ENCODE measurements at places on chromosomes 1 and 21. TPM values are rescaled to one million over a fixed set of nuclear protein-coding genes. Genes with fewer than 3 reads are reported as not detected.
A peak's percentile ranks its signal among the peaks of the same experiment; 100 is the strongest.

GRCh38 chr1:78036450-78036849 is 9.3 kb upstream of the GIPC2 start:
- no peak for DNase-seq

DNA sequence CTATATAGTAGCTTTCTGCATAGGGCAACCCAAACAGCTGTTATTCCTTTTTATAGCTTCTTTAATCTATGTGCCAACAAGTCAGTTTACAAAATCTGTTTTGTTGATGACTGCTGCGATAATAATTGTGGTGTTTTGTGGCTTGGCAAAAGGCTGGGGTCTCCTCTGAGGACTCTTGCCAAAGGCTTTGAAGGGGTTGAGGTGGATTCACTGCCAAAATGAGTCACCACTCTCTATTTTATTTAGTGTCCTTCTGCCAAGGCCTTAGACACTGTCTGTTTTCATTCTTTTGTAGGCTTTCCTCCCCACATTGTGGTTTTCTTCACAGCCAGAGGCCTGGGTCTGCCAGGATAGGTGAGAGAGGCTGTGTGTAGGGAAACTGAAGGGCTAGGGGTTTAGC is 161.8 kb downstream of the NFIA start:
- peak; percentile 32 for DNase-seq

DNA sequence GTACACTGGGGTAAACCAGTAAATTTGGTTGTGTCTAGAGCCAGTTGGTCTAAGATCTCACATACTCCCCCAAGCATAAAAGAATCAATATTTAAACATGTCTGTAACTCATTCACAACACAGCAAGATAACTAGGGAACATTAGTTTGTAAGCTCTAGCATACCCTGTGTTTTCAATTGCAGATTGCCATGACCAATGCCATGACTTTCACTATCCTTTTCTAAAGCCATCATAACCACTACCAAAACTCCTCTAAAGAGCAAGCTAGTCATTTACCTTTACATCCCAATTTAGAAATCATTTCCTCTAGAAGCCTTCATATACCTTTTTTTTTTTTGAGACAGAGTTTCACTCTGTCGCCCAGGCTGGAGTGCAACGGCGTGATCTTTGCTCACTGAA is 56.5 kb upstream of the PLA2G4A start:
- no peak for DNase-seq

The PLA2G2C gene
- total RNA-seq, result not detected

DNA sequence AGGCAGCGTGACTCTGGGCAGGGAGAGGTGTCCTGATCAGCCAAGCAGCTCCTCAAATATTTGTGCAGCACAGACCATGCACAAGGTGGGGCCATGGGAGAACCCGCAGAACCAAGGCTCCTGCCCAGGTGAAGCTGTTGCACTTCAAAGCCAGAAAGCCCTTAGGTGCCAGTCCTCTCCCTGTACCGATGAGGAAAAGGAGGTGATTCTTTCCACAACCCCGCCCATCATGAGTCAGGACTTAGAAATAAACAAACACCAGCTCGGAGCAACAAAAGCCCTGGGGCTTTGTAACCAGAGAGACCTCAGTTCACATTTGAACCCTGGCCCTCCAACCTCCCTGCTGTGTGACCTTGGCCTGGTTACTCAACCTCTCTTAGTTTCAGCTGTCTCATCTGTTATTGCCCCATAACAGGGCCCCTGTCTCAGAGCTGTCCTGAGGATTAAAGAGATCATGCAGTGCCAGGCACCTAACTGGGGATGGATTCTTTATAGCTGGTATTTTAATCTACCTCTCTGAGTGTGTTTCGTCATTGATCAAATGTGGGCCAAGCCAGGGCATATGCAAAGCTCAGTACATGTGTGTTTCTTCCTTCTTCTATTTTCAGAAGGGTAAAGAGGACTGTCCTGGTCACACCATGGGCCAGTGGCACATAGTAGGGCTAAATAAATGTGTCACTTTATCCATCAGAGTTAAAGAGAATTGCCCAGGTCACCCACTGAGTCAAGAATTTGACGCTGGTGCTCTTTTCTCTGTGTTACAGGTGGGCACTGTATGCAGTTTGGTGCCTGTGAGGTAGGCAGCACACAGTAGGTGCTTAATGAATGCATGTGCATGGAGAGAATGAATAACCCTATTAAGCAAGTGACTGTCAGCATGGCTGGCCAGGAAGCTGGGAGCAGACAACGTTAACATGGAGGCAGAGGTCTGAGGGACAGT is 1.4 kb downstream of the LDLRAD1 start:
- peak; percentile 54 for DNase-seq

DNA sequence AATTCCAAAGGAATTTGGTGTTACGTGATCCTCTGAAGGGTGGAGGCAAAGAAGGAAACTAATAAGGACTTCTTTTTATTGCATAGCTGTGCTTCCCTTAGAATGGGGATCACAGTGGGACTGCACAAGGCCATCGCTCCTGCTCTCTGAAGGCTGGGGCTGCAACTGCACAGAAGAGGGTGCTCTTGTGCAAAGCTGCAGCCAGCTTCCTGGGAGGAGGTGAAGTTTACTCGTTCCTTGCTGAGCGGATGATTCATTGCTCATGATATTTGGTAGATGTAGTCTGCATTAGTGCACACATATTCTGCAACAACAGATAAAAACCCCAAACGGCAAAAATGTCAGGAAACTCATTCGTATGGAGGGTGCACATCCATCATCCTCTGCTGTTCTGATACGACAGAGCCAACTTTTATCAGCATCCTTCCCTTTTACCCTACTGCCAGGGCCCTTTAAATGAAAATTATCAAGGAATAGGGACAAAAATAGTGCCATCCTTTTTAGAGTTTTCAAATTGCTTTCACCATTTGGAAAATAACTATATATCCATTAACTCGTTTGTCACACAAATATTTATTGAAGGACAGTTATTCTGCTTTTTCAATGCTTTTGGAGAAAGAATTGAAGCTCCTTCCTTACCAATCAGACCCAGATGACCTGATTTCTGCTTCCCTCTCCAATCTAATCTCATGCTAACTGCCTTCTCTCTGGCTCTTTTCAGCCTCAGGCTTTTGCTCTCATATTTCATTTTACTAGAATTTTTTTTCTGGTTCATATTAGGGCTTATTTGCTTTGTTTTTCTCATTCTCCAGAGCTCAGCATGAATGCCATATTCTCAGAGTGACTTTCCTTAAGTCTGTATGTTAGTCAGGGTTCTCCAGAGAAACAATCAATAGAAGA is 263.6 kb downstream of the DUSP10 start:
- peak; percentile 93 for DNase-seq

The ZSWIM5 gene
- 0.14 TPM for total RNA-seq

Measured in A172 (cell line).